ENCODE measurements at places on chromosomes 3 and 15.

GRCh38 chr3:59185591-59186369 is 136.0 kb upstream of the CFAP20DC start:
- DNase-seq, result no peak

DNA sequence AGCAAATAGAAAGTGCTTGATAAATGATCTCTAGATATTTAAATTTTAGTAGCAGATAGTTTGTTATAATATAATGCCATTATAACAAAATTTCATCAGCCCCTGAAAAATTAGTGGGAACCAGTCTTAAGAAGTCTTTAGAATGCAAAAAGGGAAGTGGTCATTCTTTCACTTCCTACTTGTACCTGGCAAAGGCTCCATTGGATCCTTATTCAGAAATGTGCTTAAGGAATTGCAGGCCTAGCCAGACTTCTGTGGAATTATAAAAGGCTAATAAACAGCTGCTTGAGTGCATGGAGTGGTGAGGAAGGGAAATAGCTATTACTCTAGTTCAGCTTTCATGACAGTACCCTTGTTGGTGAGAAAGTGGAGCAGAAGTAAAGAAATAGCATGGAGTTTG is 24.2 kb downstream of the PPM1L start:
- DNase-seq, result no peak

- no peak for DNase-seq
Observed at GRCh38 chr3:107855710-107856109, 235.1 kb downstream of the CD47 start.

GRCh38 chr3:61093364-61093763 is 157.9 kb downstream of the FHIT start:
- no peak for DNase-seq

DNA sequence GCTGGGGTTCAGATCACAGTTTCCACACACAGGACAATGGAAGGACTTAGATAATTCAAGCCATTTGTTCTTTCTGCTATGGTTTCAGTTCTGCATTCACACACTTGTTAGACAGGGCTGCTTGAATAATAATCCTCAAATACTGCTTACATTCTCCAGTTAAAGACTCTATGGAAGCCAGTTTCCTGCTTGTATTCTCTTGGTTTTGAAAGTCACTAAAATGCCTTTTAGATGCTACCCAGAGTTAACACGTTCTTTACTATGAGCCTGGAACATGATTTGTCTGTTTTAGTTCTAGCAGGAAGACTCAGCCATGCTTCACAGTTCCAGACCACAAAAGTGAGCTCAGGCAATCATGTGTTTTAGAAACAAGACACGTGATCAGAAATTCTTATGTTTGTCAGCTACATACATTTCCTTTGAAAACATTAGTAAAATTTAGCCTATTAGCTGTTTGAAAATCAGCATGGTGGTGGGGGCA is 152.4 kb downstream of the LEKR1 start:
- no peak for DNase-seq

All from stimulated activated CD8-positive, alpha-beta memory T cell treated with anti-CD3 and anti-CD28 coated beads, Interleukin-4, amount 100 ng/mL, for 24 hours (primary cell).